ENCODE measurements at places on chromosomes 6 and 20.

DNA sequence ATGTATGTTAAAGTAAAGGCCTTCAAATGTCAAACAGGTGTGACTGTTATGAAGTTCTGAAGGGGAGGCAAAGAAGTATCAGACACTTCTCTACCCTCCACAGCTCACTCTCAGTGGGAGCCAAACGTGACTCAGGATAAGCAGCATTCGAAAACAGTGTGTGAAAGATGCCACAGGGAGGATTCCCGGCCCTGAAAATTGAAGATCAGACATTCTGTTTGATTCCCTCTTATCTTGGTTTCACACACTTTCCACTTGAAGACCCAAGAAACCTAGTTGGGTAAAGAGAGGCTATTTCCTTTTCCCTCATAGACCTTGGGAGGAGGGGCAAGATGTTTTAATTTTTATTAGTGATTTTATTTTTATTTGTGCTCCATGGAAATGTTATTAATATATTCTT is 164.2 kb upstream of the SUPT3H start:
- no peak for DNase-seq

- DNase-seq: no peak
Measured at GRCh38 chr20:20649945-20650344, 62.5 kb downstream of the RALGAPA2 start.

DNA sequence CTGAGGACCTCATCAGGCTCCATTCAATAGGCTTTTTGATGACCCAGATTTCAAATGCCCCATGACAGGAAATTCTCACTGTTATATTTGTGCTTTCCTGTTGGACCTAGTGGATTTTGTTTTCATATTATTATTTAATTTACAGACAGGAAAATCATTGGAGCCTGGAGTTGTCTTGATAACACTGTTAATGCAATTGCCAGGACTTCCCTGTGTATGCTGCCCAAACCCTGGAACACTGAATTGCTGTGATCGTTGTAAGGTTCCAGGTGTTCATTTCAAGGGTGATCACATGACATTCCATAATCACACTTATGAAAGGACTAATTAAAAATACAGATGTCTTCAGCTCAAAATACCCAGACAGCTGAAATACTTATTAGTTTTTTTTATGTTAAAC is 783.2 kb downstream of the DHX35 start:
- no peak for DNase-seq

DNA sequence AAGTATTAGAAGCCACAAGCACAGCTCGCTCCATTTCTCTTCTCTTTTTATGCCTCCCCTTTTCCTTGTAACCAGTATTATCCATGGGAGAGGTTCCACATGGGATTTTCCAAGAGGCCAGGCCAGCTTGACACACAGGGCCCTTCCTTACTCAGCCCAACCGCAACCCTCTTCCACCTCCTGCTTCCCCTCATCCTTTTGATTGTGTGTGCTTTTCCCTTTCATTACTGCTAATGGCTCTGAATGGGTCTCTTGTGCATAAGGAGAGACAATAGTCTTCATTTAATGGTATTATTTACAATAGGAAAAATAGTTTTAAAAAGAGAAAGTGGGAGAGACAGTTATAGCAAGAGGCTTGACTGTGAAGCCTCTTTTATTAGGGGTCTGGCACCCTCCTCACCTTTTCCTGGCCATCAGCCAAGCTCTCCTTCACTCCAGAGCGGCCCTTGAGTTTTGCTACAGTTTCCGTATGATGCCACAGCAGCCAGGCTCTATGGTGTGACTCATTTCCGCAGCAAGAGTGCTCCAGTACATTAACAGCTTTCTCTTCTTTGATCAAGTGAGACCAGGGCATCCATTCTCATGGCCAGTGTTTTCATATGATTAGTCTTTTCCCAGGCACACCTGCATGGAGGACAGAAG is 579.5 kb downstream of the TFAP2B start:
- no peak for DNase-seq

DNA sequence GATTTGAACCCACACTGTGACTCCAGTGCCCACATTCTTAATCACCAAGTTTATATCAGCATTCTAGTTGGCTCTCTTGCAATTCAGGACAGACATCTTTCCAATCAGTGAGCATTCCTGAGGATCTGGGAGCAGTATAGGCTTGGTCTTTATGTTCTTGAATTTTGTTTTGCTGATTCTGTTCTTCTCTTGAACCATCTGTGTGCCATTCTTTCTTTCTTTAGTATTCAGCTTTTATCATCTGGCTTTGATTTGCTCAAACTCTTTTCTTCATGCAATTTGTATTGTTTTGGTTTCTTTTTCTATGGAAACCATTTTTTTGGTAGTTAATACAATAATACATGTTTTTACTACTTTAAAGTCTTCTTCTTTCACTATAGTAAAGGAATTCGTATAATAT is 162.4 kb downstream of the CD109 start:
- no peak for DNase-seq

DNA sequence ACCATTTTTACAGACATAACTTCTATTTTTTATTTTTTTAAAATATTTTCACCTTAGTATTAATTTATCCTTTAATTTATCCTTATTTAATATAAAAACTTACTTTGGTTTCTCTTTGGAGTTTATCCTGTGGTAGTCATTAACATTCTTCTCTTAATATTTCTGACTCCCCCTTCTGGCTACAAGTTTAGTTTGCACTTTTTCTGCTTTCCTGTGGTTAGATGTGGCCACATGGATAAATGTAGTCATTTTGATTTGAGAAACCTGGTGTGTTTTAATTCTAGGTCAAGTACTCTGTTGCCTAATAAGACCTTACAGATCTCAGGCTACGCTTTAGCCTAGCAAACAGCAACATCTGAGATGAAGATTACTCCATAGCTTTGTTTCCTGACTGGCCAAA is 1187.5 kb downstream of the HACE1 start:
- no peak for DNase-seq

DNA sequence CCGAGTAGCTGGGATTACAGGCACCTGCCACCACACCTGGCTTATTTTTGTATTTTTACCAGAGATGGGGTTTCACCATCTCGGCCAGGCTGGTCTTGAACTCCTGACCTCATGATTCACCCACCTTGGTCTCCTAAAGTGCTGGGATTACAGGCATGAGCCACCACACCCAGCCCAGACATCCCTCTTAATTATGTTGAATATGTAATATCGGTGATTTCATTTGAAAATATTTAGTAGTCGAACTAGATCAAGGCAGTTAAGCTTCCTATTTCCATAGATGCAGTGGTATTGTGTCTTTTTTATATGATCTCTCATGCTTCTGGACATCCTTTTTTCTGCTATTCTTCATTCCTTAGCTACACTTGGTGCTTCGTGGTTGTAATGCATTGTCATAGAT is 29.7 kb downstream of the ESR1 start:
- no peak for DNase-seq

DNA sequence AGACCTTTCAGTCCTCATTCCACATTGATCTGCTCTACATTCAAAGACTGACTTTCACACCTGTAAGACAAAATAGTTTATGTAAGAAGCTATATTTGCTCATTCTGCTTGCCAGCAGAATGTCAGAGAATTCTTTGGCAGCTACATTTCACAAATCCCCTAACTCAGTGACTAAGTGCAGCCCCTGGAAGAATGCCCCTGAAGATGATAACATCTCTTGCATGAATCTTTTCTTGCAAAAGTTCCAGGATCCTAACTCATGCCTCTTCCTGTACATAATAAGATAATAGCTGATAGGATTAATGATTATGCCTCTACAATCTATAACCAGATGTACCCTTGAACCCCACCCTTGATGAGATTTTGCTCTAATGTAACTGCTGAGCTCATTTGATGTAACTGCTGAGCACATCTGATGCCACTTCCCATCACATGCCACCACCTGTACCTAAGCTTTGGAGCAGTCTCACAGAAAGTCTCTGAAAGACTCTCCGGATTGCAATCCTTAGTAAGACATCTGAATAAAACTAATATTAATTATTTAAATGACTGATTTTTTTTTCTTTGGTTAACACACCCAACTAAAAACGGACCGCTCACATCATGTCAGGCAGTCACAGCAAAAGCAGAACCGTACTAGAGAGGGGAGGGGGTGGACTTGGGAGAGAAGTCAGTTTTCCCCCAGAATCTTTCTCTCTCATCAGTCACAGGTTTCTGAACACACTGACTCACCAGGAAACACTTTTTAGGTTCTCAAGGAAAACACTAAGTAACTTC is 684 bp upstream of the DNAH8 start:
- DNase-seq: no peak

GRCh38 chr6:139364302-139364981 is 10.0 kb downstream of the CITED2 start:
- no peak for DNase-seq

DNA sequence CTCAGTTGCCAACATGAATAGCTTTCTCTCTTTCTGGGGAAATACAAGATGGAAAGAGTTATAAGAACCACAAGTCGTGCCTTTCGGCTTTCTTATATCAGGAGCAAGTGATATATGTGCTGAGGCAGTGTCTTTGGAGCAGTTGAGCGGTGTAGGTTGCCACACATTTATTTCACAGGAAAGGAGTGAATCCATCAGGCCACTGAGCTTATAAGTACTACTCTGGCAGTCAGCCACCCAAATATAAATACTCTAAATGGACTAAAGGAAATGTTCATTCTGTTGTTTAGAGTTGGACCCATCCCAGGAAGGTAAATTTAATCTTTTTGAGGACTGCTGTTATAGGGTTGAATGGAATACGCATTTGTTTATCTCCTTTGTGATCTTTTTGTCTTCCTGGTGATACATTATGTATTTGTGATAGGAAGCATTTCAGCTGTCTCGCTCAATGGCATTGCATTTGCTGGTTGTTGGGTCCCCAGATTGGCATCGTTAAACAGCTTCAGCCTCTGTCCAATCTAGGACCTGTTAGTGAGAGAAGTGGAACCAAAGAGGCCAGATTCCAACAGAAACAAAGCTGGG is 139.7 kb downstream of the SOBP start:
- no peak for DNase-seq

GRCh38 chr20:62156592-62157386 is 13.2 kb downstream of the SS18L1 start:
- peak; percentile 72 for DNase-seq

DNA sequence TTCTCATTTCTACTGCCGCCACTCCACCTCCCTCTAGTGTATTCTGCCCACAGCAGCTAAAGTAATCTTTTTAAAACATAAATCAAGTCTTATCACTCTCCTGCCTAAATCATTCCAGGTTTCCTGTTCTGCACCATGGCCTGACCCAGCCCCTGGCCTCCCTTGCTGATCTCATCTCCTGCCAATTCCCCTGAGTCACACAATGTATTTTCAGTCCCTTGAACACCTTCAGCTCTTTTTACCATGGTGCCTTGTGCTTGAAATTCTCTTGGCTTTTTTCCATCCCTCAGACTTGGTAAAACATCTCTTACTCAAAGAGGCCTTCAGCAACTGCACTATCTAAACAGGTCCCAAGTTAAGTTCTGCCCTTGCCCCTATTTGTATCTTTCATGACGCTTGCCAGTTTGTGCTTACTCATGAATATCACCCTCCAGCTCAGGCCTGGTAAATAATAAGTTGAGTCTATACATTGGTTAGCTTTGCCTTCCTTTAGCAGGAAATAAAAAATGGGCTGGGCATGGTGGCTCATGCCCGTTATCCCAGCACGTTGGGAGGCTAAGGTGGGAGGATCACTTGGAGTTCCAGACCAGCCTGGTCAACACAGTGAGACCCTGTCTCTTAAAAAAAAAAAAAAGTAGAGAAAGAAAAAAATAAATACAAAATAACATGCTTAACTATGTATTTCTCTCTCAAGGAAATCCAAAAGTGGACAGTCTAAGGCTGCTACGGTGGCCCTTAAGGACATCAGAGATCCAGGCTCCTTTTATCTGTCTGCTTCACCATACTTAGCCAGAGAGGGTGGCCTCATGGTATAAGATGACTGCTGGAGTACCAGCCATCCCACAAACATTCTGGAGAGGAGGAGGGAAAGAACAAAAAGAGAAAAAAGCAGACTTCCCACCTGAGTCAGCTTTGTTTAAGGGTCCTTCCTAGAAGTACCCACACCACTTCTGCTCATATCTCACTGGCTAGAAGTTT is 62.2 kb downstream of the ARFGEF2 start:
- DNase-seq: no peak

DNA sequence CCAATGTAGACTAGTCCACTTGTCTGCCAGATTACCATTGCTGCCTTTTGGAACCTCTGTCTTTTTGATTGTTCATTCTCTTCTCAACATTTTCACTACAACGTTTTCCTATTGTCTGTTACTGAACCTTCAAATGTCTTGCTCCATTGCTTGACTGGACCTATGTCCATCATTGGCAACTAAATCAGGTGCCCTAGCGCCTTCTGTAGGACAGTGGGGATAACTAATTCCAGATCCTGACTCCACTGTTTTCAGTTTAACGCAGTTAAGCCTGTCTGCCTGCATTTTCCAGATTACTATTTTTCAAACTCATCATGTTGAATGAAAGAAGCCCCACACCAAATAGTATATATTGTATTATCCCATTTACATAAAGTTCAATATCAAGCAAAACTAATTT is 433.6 kb downstream of the RNF144B start:
- no peak for DNase-seq

GRCh38 chr6:144647406-144647964 is 362.4 kb downstream of the UTRN start:
- no peak for DNase-seq

GRCh38 chr20:57579898-57580447 is 19.1 kb downstream of the PCK1 start:
- no peak for DNase-seq

DNA sequence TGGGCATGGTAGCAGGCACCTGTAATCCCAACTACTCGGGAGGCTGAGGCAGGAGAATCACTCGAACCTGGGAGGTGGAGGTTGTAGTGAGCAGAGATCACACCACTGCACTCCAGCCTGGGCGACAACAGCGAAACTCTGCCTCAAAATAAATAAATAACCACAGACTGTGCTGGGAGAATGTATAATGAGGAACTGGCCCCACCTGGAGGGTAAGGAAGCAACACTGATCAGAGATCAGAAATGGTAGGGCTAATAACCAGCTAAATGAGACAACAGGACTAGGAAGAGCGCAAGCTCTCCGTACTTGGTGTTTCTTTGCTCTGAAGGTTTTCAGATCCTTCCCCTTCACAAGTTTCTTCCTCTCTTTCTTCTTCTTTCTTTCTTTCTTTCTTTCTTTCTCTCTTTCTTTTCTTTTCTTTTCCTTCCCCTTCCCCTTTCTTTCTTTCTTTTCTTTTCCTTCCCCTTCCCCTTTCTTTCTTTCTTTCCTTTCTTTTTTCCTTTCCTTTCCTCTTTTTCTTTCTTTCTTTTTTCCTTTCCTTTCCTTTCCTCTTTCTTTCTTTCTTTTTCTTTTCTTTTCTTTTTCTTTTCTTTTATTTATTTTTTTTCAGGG is 14.6 kb downstream of the CCM2L start:
- DNase-seq: no peak

DNA sequence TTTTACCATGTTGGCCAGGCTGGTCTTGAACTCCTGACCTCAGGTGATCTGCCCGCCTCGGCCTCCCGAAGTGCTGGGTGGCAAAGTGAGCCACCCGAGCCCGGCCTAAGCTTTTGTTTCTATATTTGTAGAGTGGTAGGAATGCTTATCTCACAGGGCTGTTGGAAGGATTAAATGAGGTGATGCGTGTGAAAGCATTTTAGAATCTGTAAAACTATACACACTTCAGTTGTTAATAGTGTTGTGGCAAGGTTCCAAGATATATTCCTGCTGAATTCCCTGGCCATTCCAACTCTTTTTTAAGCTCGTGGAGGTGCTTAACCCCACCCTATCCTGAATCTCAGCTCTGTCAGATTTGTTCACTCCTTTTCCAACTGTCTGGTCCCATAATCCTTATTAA is 89.9 kb upstream of the AKIRIN2 start:
- no peak for DNase-seq

GRCh38 chr6:46011188-46012085 is 4.2 kb downstream of the CLIC5 start:
- DNase-seq: no peak

Data from neural crest cell (in vitro differentiated cells).